ENCODE measurements at places on chromosomes 11 and 22. TPM values are rescaled to one million over a fixed set of nuclear protein-coding genes. Genes with fewer than 3 reads are reported as not detected.

Gene BBOX1
- total RNA-seq: not detected

Gene KIRREL3
- total RNA-seq: 1.4 TPM

Gene FDXACB1
- total RNA-seq: 3.7 TPM

Gene CHRM4
- total RNA-seq: 0.29 TPM

Gene TEX12
- total RNA-seq: not detected

Gene SLC22A12
- total RNA-seq: not detected

Gene CARD18
- not detected for total RNA-seq

Gene MRGPRE
- total RNA-seq: 1.7 TPM

Gene OOSP4B
- total RNA-seq: not detected

Gene CTSW
- not detected for total RNA-seq

Gene LRRC56
- total RNA-seq: 1.9 TPM

Gene ATF4
- 763 TPM for total RNA-seq

Gene MAPK8IP1
- 14.8 TPM for total RNA-seq

Gene C11orf65
- 0.25 TPM for total RNA-seq

Gene OR56B1
- total RNA-seq: not detected

Gene SLC17A6
- total RNA-seq: not detected

Gene DGCR6
- 3.4 TPM for total RNA-seq

Gene CYTH4
- total RNA-seq: not detected

Gene IGLL1
- total RNA-seq: not detected
